ENCODE measurements at places on chromosomes 4 and X.

DNA sequence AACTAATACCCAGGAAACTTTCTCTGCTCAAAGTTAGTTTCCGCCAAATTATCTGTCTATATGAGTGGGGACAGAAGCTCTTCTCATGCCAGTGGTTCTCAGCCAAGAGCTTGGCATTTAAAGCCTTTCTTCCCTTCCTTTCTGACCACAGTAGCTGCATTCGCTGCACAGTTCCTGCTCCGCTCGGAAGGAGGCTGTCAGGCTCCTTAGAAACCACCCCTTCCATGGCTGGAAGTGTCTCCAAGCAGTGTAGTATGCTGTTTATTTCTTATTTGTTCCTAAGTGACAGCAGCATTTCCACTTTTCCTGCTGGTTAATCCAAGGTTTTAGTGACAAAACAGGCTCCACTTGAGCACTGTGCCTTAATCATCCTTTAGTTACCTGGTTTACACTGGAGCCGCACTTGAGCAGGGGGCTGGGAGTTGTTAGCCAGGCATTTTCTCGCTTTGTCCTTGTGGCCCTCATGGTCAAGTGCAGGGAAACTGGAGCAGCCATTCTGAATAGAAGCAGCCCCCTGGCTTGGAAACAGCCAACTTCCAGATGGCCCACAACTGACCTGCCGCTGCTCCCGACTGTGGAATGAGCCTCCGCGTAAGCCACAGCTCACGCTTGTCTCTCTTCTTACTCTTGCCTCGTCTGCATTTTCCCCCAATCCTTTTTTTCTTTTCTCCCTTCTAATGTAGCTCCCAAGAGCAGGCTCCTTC is 739.4 kb upstream of the TENM3 start:
- no peak for DNase-seq

DNA sequence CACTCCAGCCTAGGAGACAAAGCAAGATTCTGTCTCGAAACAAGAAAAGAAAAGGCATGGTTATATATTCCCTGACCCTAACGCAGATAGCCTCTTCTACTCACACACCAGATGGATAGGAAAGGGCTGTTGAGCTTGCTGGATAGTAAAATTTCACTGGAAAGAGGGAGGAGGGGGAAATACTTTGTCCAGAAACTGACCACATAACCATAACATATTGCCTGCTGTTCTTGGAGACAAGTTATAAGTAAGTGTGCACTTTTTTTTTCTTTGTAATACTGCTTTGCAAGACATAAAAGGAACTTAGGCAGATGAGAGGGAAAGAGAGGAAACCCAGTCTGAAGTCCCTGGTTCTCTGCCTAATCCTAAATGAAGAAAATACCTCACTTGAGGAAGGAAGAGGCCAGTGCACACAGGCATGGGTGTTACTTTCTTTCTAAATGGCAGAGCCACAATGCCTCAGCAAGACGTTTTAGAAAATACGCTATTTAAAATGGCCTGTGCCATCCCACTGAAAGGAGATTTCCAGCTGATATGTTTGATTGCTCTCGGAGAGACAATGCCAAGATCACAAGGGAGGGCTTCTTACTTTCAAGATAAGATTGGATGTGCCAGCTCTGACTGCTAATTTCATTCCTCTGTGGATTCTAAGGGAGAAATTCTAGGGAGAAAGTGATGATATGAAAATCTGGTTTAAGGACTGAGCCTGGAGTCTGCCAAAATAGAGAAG is 140.6 kb downstream of the DCTD start:
- no peak for DNase-seq

DNA sequence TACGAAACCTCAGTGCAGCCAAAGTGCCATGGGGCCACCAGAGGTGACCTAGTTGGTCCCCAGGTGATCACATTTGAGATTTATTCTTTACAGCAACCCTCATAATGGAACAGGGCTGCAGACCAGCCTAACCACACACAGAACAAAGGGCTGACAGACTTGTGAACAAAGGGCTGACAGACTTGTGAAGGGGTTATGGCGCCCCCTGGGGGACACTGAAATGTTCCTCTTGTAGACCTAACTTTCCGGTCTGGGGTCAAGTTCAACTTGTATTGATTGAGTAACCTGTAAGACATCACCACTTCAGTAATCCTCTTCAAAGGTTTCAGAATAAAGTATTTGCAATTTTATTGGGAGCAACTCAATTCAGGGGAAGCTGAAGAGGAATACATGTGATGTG is 175.9 kb upstream of the RPS6KA3 start:
- peak; percentile 53 for DNase-seq

DNA sequence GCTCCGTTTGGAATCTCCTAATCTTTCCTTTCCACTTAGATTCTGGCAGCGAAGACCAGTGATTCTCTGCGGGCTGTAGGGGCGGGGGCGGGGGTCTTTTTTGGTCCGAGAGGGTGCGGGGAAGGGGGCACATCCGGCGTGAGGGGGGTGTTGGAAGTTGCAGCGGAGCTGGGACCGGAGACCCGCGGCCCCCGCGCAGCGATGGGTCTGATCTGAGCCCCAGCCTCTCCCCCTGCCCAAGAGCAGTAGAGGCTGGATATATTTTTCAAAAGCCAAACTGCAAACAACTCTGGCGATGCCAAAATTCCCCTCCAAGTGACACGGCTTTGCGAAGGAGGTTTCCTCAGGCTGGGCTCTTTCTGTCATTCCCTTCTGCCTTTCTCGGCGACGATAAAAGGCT is 355 bp downstream of the GRID2 start:
- DNase-seq = no peak

GRCh38 chrX:87391742-87392141 is 125.9 kb upstream of the KLHL4 start:
- DNase-seq = no peak

GRCh38 chr4:54152846-54153600 is 53.1 kb downstream of the GSX2 start:
- no peak for DNase-seq

Measured in ACHN (cell line).